ENCODE measurements at places on chromosomes 3 and 15.

- DNase-seq: no peak
Measured at GRCh38 chr15:19956124-19956796, 585.3 kb downstream of the GOLGA6L6 start.

DNA sequence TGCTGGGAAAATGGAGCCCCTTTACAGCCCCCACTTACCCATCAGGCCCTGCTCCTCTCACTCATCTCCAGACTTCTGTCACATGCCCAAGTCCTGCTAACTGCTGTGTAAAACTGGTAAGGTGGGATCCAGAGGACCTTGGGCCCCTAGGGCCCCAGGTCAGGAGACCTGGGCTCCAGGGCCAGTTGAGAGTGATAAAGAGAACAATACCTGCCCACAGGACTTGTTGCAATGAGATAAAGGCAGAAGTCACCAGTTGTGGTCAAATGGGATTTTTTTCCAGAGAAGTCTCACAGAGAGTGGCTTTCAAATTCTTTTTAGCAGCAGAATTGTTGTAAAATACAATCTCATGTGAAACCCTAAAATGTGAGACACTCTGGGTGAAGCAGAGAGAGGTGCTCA lies 753 bp downstream of the FURIN start:
- DNase-seq: peak; percentile 87

GRCh38 chr3:84836961-84837360 lies 121.8 kb upstream of the CADM2 start:
- peak; percentile 6 for DNase-seq

DNA sequence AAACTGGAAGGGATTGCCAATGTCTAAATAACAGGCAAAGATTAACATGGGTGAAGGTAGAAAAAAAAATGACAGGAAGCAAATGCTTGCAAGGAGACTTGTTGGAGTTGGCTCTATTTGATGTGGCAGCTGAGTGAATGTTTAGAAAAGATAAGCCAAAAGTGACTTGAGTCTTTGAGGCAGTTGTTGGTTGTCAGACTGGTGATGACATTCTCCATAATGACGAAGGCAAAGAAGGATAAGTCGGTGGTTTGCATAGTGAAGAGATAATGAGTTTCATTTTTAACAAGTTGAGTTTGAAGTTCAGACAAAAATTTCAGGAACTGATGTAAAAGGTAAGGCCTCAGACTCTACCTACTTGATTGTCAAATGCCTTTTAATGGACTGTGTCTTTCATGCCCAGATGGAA lies 704.1 kb upstream of the SGO1 start:
- DNase-seq: no peak

GRCh38 chr15:52080031-52080430 lies 32.5 kb downstream of the BCL2L10 start:
- DNase-seq: no peak

- peak; percentile 39 for DNase-seq
Measured at GRCh38 chr3:113606539-113607218, 74.3 kb downstream of the SIDT1 start.

- DNase-seq: no peak
Measured at GRCh38 chr3:14861446-14862302, 42.9 kb downstream of the FGD5 start.

DNA sequence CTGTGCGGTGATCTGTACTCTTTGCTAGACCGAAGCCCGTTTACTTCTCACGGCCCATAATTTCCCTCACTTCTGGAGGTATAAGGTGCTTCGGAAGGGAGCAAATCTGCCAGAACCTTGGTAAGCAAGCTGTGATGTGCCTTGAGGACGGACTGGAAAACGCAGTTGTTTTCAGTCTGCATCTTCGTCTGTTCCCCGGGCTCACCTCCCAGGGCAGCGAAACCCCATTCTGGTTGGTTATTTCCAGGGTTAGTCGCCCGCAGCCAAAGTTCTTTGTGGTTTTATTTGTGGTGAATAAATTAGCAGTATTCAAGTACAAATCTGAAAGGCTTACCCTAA lies 401 bp downstream of the RAMAC start:
- DNase-seq: peak; percentile 58
